ENCODE measurements at places on chromosomes 5 and 9. TPM values are rescaled to one million over a fixed set of nuclear protein-coding genes. Genes with fewer than 3 reads are reported as not detected.

DNA sequence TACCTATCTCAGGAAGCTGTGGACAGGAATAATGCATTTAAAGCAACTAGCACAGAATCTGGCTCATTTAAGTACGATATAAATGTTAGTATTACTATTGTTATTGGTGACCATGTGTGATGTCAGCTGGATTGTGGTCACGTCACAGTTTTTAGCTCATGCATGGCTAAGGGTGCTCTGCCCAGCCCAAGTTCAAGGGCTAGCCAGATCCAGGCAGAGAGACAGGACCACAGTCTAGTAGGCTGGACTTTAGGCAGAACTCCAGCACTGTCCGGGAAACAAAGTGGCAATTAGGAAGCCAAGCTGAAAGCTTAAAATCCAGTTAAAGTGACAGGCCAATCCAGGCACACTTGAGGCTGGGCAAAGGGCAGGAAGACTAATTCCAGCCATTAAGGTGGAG, 273.6 kb downstream of the ADAMTSL1 start:
- peak; percentile 76 for DNase-seq

DNA sequence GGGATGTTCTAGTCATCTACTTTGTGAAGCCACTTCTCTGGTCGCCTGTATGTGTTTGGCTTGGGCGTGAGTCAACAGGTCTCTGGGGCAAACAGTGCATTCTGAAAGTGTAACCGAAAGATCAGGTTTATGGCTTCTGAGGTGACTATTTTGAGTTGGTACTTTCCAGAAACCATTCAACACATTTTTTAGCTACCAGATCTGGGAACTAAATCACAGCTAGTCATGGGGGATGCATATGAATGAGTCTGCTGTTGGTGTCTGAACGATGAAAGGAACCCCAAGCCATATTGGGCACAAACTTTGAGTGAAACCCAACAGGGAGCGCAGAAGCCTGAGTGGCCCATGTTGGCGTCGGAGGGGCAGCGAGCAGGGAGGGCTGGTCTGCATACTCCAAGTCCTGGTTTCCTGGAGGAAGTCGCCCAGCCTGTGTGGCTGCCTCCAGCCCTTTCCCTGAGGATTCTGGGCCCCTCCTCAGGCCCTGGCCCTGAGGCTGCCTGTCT, 35.3 kb downstream of the UBE2QL1 start:
- no peak for DNase-seq

DNA sequence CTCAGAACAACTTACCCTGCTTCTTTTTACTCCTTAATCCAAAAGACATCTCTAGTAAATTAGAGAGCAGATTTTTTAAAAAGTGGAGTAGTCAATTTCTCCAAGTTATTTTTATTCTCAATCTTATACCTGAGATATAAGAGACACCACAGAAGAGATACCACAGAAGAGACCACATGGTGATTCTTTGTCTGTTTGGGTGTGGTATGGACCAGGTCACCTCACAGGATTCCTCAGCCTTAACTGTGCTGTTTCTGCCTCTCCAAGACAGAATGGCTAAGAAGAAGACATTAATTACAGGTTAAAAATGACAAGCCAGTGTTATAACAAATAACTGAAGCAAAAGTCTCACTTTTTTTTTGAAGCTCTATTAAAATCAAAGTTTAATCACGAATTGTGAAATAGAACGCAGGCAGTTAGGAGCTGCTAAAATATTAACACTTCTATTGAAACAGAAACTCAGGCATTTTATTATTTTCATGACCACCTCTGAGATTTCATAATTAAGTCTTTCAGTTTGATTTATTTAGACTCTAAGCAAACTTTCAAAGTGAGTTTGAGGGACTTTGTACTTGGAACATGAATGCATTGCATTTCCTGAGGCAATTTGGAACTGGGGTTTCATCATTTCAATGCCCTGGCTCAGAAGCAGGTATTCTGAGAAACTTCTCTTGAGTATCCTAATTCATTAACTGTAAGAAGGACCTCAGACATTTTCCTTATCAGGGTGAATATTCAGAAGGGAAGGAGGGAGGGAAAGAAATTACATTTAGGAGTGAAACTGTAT, 280.7 kb downstream of the KCTD16 start:
- no peak for DNase-seq

DNA sequence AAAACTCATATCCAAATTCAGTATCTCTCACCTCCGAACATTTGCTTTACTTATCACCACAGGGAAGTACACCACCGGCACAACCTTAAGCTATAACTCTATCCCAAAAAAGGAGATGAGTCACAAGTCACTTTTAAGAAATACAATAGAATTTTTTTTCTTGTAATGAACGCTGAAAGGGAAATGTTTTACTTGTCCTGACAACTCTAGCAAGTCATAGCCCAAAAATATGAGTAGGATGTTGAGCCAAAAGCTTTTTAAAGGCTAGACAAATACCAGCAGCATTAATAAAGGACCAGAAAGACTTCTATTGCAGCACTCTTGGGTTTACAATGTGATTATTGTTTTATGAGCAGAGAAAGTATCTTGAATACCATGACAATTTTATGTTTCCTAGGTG, 147.3 kb upstream of the FST start:
- no peak for DNase-seq

ZNF169 gene
- 3.8 TPM for total RNA-seq

DNA sequence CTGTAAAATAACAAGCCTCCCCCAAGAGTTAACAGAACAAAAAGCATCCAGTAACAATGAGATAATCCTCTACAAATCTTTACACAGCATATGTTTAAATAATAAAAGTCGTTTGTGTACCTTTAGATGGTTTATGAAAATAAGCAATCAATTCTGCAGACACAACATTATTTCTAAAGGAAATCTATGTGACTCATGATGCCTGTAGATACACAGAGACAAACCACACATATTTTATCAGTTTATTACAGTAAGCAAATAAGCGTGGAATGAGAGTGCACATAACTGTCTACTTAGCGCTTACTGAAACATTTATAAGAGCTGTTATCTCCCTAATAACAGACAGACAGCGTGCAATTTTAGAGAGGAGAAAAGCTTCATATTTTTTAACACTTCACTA, 243.6 kb downstream of the AP3B1 start:
- no peak for DNase-seq

GRCh38 chr5:180193749-180194375, 15.1 kb downstream of the RASGEF1C start:
- peak; percentile 57 for DNase-seq

DNA sequence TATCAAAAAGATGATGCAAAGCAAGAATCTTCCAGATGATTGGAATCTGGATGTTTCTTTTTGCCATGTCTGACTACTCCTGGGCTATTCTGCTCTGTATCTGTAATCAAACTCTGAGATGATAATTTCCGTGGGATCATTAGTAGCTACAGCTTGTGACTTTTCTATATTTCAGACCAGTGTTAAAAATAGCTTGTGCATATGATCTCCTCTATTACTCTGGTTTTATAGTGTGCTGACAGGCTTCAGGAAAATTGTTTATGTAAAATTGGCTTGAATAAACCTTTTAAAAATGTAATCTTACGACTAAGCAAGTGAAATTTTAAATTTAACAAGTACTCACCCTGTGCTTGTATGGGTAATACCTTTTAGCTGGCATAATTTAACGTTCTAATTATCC, 40.4 kb downstream of the NAA35 start:
- DNase-seq = no peak

DNA sequence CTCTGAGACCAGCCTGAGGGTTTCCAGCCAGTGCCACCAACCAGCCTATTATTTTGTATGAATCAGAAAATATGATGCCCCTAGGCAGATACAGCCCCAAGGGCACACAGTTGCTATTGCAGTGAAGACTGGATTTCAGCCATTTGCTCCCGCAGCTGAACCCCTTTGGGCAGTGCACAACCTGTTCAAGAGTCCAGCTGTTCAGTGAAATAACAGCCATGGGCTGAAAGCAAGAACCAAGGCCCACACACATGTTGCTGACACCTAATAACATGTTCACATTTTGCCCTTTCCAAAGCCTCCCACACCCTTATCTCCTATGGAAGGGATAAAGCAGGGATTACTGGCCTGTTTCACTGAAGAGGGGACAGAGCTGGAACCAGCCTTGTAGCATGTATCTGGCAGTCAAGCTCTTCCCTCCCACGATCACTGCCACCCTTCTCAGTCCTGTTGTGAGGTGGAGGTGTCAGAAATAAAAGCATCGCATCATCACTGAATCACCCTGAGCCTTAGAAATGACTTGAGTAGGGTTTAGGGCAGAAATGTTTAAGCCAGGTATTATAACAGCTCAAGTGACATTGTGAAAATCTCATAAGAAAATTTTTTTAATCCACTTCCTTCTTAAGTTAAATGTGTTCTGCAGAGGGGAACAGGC, 137.1 kb upstream of the FSTL4 start:
- DNase-seq = no peak

DNA sequence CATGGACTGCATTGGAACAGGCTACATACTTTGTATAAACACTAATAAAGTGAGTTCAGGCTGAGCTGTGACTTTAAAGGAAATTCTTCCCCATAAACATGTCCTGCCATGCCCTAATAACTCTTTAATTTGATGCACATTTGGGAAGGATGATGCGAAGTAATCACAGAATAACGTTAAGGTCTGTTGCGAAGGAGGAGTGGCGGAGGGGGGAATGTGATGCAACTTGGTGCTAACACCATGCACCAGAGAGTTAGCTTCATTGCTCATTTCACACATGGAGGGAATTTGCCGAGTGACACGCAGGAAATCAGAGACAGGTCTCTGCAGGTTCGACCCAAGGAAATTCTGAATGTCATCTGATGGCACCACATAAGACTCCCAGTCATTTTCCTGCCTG, 32.9 kb downstream of the SLIT3 start:
- DNase-seq = no peak

- no peak for DNase-seq
Measured at GRCh38 chr5:150948539-150948938, 43.8 kb upstream of the ZNF300 start.

- DNase-seq = no peak
Measured at GRCh38 chr9:109436071-109436470, 62.0 kb downstream of the PTPN3 start.

SMIM33 gene
- not detected for total RNA-seq

DNA sequence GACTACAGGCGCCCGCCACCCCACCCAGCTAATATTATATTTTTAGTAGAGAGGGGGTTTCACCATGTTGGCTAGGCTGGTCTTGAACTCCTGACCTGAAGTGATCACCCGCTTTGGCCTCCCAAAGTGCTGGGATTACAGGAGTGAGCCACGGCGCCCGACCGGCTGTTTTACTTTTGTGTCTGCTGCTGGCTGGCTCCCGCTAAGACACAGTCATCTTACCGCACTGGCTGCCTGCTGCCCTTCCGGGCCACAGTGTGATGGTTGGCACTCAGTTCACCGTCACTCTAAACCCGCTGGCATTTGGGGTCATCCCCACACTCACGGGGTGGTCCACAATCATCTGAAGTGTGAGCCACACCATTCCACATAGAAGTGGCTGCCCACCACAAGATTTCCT, 93.7 kb downstream of the WDR41 start:
- DNase-seq = no peak

GRCh38 chr5:18305288-18305924, 671.1 kb downstream of the TAF11L14 start:
- DNase-seq = no peak

GRCh38 chr9:34127035-34127948, 794 bp upstream of the DCAF12 start:
- DNase-seq = no peak

PTGDS gene
- 475 TPM for total RNA-seq

GRCh38 chr9:7121664-7122063, 363.9 kb downstream of the KDM4C start:
- no peak for DNase-seq

GRCh38 chr5:15606197-15606596, 106.2 kb downstream of the FBXL7 start:
- no peak for DNase-seq

DNA sequence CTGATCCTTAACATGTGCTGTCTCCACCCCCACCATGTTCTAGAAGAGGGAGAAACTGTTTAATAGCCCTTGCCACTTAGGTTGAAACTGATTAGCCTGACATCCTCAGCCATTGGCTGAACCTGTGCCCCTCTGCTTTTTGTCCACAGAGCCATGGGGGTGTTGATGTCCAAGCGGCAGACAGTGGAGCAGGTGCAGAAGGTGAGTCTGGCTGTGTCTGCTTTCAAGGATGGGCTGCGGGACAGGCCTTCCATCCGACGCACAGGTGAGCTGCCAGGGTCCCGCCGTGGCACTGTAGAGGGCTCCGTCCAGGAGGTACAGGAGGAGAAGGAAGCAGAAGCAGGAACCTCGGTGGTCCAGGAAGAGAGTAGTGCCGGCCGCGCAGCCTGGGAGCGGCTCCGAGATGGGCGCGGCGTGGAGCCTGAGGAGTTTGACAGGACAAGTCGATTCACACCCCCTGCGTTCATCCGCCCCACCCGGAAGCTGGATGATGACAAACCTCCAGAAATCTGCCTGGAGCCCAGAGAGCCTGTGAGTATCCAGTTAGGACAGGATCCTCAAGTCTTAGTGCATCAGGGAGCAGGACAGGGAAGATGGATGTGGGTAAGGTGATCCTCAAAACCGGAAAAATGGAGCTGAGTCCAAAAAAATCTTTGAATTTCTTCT, 13.2 kb downstream of the PHF24 start:
- no peak for DNase-seq

DNA sequence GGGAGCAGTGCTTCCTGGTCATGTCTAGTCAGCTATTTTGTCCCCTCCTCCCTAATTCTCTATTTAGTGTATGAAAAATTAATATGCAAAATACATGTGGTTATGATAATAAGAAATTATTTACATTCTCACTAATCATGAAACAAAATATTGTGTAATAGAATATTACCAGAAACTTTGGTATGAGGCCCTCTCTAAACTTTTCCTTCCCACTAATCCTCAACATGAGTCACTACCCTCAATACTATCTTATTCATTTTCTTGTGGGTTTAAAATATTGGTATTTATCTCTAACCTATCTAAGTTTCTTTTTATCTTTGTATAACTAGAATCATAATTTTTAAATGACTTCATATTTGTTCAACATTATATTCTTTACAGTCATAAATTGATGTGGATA, 545.9 kb upstream of the PTPRD start:
- no peak for DNase-seq

DNA sequence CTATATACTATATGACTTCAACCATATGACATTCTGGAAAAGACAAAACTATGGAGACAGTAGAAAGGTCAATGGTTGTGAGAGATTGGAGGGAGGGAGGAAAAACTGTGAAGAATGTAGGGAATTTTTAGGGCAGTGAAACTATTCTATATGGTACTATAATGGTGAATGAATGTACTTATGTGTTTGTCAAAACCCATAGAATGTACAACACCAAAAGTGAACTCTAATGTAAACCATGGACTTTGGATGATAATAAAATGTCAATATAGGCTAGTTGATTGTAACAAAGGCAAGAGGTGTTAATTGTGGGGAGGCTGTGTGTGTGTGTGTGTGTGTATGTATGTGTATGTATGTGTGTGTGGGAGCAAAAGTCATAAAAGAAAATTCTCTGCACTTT, 10.8 kb upstream of the STOM start:
- DNase-seq = no peak

GRCh38 chr9:105979290-105979689, 284.9 kb downstream of the TMEM38B start:
- DNase-seq = no peak

IL13 gene
- total RNA-seq = 0.29 TPM
